Mesothelial cell of epicardium (in vitro differentiated cells): ENCODE measurements at places on chromosomes 7 and 10.

- no peak for DNase-seq
These were observed 164.2 kb upstream of the ITGB1 start for GRCh38 chr10:33122014-33122809.

GRCh38 chr10:75015442-75015841, 96.0 kb upstream of the SAMD8 start:
- DNase-seq = no peak

GRCh38 chr10:73771722-73772280, 10.0 kb upstream of the CHCHD1 start:
- DNase-seq = no peak

GRCh38 chr7:130960208-130960988, 226.4 kb upstream of the KLF14 start:
- no peak for DNase-seq

DNA sequence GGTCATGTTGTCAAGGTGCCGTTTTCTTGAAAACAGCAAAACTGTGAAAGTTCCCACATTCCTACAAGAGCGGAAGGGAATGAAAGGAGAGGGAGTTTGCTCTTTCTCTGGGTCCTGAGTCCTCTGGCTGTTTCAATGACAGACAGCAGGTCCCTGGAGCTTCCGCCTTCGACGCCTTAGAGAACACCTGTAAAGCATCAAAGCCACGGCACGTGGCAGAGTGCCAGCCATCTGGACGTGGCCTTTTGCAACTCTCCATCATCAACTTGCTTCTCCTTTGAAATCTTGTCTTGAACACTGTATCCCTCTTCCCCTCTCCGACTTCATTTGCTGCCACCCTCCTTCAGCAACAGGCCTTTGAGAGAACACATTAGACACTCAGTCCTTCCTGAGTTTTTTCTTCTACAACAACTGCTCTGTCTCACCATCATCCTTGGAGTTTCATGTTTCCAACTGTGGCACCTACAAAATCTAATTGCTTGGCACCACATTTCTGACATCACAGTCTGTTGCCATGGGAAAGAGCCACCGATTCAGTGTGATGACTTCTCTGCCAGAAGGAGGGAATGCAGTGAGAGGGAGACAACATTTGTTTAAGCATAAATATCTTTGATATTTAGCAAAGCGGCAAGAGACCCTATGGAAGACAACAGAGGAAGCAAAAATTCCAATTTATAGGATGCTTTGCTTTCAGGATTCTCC, 204.9 kb upstream of the PTER start:
- no peak for DNase-seq

GRCh38 chr7:65338346-65338745, 35.3 kb upstream of the ZNF92 start:
- DNase-seq = no peak

DNA sequence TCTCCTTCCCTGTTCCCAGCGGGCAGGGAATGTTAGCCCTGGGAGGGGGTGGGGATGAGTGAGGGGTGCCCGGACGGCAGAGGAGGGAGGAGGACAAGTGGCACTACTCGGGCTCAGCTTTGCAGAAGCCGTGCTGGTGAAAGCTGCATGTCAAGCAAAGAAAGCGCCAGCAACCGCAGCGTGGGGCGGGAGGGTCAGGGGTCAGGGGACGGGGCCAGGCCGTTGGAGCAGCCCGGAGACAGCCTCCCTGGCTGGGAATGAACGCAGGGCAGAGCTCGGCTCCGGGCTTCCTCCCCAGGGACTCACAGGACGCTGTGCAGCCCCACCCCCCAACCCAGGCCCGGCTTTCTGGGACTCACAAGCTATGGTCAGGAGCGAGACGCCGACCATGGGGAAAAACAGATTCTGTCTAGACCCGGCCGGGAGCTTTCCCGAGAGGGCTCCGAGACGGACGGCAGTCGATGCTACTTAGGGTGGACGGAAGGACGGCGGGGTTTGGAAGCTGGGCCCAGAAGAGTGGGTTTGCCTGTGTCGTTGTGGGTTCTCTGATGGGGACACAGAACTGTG, 113.4 kb downstream of the VIPR2 start:
- no peak for DNase-seq

GRCh38 chr10:54125098-54125747, 675.8 kb downstream of the PCDH15 start:
- no peak for DNase-seq

DNA sequence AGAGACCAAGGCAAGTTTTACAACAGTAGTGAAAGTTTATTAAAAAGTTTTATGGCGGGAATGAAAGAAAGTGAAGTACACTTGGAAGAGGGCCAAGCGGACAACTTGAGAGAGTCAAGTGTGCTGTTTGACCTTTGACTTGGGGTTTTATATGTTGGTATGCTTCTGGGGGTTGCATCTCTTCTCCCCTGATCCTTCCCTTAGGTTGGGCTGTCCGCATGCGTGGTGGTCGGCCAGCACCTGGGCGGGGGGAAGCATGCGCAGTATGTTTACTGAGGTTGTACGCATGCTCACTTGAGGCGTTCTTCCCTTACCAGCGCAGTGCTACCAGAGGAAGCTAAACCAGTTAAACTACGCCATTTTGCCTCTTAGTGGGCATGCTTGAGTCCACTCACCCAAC, 31.9 kb downstream of the NUP42 start:
- no peak for DNase-seq

GRCh38 chr7:99372275-99373090, 2.0 kb upstream of the ARPC1B start:
- no peak for DNase-seq

- no peak for DNase-seq
These were observed 83.8 kb downstream of the PDGFA start for GRCh38 chr7:435630-436366.

DNA sequence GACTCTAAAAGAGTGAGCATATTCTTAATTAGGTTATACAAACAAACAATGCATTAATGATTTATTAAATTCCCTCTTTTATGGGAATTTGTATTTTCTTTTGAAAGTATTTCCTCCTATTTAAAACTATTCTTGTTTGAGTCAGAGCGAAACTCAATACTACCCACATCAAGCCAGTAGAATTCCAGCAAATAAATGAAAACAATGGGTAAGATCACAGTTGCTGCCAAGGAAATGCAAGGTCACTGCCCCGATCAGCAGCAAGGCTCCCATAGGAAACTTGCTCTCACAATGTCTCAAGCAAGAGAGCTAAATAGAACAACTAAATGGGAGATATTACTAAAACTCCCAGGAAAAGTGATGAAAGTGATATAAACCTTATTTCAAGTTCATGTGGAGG, 206.3 kb downstream of the THSD7A start:
- no peak for DNase-seq

DNA sequence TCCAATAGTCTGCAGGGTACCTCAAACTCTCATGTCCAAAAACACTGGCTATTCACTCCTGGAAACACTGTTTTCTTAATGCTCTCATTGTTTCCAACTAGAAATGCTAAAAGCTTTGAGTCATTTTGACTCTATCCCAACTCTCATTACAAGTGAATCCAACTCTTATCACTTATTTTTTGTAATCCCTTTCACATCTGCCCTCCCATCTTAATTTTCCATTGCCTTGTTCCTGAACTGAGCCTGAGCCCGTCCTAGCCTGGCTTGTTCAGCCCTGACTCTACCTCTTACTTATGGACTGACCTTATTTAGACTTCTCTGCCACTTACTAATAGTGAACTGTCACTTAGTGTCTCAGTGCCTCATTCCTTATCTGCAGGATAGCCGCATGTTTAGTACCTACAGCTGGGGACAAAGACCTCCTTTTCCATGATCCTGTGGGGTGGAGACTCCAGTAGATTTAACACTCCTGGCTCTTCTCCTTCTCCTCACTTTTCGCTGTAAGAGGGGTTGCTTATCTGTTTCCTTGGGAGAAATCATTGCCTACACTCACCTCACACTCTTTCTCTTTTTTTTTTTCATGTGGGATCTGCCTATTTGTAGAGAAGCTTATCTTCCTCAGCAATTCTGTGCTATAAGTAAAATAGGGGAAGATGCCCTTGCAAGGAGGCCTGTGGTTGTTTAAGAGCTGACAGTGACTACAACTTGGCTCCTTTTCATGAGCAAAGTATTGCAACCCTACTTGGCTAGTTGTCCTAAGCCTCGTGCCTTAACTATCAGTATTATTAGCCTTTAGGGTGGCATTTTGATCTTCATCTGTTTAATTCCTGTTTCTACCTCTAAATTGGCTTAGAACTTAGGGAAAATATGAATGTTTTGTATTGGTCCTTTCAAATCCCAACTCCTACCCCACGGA, 56.4 kb downstream of the SLC16A12 start:
- no peak for DNase-seq

GRCh38 chr10:4522296-4523000, 303.6 kb upstream of the AKR1E2 start:
- no peak for DNase-seq

DNA sequence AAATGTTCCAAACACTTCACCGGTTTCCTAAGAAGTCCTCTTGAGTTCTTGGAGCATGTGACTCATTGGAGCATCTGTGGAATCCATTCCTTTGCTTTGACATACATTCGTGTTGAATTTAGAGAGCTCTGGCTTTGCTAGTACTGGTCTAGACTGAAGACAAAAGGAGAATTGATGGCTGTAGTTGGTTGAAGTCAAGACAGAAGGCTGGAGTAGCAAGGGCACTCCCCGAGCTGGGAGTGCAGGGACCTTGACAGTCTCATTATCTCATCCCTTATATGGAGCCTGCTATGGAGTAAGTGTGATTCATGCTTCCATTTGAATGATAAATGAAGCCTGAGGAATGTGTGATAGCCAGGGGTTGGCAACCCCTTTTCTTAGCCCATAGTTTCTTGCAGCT, 1249.1 kb downstream of the TYW1 start:
- no peak for DNase-seq

DNA sequence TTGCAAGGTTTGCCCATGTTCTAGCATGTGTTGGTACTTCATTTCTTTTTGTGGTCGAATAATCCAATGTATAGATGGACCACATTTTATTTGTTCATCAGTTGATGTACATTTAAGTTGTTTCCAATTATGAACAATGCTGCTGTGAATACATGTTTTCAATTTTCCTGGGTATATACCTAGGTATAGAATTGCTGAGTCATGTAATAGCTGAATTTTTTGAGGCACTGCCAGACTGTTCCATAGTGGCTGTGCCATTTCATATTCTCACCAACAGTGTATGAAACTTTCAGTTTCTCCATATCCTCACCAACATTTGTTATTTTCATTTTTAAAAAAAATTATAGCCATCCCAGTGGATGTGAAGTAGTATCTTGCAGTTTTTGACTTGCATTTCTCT, 90.5 kb downstream of the EZH2 start:
- no peak for DNase-seq

DNA sequence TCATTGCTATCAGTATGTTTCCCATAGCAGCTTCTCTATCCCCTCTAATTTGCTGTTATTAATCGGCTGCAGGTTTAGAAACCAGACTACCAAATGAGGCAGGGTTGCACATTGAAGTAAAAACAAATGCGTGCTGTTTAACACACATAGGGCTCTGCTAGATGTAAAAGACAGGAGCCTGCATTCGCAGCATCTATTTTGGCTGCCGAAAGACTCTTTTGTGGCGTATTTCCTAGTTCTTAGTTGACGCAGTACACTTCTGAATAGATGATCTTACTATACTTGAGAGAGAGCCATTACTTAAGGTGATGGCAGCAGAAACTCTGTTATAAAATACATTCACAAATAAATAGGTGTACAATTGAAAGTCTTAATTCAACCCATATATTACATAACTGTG, 21.4 kb downstream of the SGCE start:
- no peak for DNase-seq

GRCh38 chr7:100175296-100175935, 1.8 kb downstream of the GPC2 start:
- DNase-seq = no peak

DNA sequence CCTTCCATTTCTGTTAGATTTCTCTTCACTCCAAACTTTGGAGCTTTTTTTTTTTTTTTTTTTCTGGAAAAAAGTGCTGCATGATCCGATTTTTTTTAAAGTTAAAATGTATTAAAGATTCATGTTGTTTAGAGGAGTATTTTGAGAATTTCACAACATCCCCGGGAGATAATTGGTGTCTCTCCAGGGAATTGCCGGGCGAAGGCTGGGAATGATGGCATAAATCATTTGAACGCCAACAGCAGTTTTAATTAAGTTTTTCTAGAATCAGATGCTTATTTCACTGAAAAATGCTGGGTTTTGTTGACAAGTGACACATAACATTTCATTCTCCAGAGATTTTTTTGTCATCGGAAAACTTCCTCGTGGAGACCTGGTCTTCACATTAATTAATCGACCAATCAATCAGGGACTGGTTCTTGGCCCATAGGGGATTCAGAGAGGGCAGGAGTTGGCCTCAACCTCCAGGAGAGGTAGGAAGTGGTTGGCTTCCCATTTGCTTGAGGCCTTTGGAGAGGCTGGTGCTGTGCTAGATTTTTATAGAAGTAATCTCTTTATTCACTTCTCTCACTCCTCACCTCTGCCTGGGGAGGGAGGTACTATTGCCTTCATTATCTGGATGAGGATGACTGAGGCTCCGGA, 439.4 kb downstream of the TYW1 start:
- no peak for DNase-seq

- DNase-seq = no peak
These were observed 34.3 kb downstream of the SBDS start for GRCh38 chr7:66961096-66961495.

- DNase-seq = no peak
These were observed 397.8 kb downstream of the AUTS2 start for GRCh38 chr7:69996121-69996520.

- no peak for DNase-seq
These were observed 116.9 kb upstream of the PCGF5 start for GRCh38 chr10:91103384-91104192.

- no peak for DNase-seq
These were observed 9.2 kb downstream of the DPCD start for GRCh38 chr10:101597091-101597900.
